ENCODE measurements at places on chromosomes 11 and 22.
A peak's percentile ranks its signal among the peaks of the same experiment; 100 is the strongest.

DNA sequence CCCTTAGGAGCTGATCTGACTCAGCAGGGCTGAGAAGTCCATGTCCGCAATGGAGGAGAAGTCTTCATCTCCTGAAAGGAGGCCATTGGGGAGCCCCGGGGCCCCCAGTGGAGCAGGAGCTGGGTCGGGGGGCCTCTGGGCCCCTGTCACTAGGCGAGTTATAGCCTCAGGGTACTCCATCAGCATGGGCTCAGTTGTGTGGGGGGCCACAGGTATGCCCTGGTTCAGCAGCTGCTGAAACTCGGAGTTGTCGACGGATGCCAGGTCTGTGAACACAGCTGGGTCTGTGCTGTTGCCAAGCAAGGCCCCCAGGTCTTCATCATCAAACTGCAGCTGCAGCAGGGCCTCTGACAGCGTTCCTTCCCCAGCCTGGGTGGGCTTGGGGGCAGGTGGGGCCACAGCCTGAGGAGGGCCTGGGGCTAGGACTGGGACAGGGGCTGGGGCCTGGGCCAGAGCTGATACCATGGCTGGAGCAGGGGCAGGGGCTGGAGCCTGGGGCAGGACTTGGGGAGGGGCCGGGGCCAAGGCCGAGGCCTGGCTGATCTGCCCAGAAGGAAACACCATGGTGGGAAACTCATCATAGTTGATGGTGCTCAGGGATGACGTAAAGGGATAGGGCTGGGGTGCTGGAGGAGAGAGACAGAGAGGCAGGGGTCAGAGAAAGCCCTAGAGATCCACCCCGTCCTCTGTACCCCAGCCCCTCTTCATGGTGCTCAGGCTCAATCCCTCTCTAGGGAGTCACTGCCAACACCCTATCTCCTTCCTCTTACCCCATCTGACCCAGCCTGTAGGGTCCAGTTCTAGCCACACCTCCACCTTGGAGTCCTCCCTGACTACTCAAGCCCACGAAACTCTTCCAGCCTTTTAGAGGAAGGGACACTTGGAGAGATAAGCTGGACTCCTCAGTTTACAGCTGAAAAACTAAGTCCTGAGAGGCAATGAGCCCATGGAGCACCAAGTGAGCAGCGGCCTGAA is 8.1 kb downstream of the RELA start:
- DNase-seq, result no peak

DNA sequence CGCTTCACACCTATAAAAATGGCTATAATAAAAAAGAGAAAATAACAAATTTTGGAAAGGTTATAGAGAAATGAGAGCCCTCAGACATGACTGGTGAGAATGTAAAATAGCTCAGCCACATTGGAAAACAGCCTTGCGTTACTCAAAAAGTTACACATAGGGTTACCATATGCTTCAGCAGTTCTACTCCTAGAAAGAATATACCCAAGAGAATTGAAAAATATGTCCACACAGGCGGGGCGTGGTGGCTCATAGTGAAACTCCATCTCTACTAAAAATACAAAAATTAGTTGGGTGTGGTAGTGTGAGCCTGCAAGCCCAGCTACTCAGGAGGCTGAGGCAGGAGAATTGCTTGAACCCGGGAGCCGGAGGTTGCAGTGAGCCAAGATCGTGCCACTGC is 7.6 kb upstream of the JHY start:
- no peak for DNase-seq

DNA sequence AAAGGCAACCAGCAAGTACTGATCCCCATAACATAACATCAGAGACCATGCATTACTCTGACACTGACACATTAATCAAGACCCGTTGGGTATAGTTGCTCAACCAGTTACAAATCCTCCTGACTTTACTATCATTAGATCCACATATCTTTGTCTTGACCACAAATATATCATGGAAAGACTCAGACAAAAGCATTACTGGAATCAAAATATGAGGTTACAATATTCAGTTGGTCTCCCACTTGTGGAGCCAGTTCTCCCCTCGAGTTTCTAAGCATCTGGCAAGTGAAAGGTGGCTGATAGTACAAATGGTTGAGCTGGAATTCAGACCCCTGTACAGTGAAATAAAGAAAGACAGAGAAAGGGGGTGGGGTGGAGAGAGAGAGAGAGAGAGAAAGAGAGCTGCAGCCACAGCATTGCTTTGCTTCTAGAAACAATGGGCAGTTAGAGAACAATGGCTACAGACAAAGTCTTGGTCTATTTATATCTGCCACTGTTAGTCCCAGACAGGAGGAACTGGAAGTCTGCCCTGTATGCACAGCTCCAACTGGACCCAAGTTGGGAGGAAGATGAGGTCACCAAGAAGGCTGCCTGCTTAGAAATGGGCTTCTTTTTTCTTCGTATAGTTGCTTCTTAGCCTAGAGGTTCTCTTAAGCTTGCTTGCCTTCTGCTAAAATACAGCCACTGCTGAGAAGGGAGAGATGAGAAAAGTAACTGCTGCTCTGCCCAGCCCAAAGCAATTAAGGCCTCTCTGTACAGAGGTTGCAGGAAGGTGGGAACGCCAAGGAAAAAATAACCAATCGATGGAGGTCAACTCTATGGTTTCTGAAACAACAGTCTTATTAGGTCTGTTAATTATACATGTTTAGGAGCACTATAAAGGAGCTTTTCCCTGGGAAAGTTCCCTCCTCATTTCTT is 85.5 kb downstream of the ETS1 start:
- DNase-seq, result no peak

- DNase-seq, result no peak
Measured at GRCh38 chr11:4881860-4882500, at the start of gene OR51T1. TSS of gene OR51T1 (plus strand) at chr11:4881900. CDS start at chr11:4881900, 0 bp downstream.

DNA sequence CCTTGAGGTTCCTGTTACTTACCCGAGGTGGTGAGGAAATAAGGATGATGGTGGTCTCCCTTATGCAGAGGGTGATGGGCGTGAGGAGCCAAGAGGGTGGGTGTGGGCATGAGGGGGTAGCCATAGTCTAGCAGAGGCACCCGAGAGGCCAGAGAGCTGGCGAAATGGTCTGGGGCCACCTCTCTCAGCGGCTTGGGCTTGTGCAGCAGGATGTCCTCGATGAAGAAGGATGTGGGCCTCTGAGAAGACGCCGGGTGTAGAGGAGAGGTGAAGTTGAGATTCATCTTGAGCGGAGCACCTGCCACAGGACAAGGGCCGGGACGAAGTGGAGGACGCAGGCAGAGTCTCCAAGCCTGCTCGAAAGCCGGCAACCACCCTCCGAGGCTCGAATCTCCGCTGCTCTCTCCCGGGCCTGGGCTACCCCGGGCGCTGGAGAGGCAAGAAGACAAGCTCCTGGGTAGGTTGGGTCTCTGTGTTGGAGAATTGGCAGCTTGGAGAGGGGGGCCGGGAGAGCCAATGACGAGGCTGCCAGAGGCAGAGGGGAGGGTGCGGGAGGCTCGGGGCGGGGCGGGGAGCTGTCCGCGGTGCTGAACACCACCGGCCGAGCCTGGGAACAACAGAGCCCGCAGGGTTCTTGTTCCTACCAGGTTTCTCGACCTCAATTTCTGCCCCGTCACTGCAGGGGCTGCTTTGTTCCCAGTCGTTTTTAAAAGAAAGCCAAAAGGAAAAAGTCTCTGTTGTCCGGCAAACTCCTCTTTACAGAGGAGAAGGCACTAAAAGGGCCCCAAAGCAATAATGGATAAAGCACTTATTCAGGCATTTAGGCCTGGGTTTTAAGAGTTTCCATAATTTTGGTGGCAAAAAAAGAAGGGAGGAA is at the start of gene BSX:
Gene BSX (minus strand): TSS at position 447 of the 877 bp plus-strand sequence. CDS start 163 bp downstream, at position 284.
- DNase-seq, result no peak

DNA sequence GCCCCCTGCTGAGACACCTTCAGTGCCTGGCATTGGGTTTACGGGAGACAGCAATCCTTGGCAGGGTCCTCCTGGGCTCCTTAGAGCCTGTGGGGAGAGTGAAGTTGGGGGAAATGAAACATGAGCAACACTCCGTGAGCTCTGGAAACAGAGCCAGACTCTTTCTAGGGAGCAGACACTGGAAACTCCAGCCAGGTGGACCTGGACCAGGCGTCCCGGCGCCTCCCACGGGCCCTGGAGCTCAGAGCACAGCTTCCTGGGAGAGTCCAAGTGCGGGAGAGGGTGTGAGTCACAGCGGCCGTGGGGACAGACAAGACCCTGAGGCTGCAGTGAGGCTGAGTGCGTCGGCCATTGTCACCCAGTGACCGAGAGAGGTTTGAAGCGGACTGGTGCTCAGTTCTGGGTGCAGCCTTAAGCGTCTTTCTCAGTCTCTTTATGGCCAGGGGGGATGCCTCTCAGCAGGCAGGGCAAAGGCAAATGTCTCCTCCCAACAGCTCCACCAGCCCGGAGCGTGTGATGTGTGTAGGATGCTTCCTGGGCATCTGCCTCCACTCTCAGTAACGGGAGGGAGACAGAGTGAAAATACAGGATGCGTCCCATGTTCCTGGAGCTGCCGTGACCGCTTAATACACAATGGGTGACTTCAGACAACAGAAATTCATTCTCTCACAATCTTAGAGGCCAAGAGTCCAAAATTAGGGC is 399.2 kb downstream of the SHANK2 start:
- no peak for DNase-seq

GRCh38 chr11:9512370-9513019 is 51.7 kb downstream of the ZNF143 start:
- DNase-seq, result no peak

DNA sequence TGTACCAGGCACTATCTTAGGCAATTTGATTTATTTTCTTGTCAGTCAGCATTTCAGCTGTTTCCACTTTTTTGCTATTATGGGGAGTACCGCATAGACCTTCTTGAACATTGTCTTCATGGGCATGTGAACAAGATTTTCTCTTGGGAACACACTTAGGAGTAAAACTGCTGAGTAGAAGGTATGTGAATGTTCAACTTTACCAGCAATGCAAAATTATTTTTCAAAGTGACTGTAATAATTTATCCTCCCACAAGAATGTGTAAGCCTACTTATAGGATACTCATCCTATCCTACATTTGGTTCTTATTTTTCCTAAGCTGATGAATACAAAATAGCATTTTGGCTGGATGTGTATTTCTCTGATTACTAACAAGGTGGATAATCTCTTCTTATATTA is 132.0 kb upstream of the NAV2 start:
- no peak for DNase-seq

GRCh38 chr11:57240757-57241156 is 3.7 kb upstream of the APLNR start:
- peak; percentile 85 for DNase-seq

- no peak for DNase-seq
Measured at GRCh38 chr11:122703541-122704272, 48.2 kb downstream of the UBASH3B start.

- DNase-seq, result peak; percentile 94
Measured at GRCh38 chr11:17699147-17700114, 19.9 kb upstream of the MYOD1 start.

GRCh38 chr11:5507933-5508305 is 1.8 kb downstream of the UBQLN3 start:
- peak; percentile 77 for DNase-seq

DNA sequence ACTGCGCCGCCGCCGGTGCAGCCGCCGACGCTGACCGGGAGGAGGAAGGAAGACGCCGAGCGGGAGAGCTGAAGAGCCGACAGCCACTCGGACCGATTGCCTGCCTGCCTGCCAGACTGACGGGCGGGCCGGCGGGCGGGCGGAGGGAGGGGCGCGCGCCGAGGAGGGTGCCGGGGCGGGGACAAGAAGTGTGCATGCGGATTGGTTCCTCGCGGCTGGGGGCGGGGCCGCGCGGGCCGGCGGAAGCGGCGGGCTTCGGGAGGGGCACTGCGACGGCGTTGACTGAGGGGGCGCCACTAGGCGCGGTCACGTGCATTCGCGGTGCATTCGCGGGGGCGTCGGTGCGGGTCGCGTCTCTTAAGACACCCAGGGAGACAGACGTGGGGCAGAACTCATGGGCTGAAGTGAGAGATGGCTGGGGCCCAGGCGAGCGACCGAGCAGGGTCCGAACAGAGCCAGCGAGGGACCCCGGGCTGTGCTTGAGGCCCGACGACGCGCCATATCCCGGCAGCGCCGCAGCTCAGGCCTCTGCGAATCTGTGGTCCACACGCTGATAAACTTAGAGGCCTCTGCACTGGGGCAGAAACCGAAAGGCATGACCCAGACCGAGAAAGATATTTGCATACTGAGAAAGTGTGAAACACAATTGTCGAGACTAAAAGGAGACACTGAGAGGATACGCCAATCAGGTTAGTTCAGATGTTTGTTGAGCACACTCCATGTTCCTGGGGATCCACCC is at the start of gene MAPK1:
Gene MAPK1 (minus strand): TSS at position 118 of the 739 bp plus-strand sequence. CDS start 205 bp downstream, outside the sequence.
- DNase-seq, result peak; percentile 95

- DNase-seq, result no peak
Measured at GRCh38 chr11:65315866-65316226, 1.2 kb downstream of the CDC42EP2 start.

DNA sequence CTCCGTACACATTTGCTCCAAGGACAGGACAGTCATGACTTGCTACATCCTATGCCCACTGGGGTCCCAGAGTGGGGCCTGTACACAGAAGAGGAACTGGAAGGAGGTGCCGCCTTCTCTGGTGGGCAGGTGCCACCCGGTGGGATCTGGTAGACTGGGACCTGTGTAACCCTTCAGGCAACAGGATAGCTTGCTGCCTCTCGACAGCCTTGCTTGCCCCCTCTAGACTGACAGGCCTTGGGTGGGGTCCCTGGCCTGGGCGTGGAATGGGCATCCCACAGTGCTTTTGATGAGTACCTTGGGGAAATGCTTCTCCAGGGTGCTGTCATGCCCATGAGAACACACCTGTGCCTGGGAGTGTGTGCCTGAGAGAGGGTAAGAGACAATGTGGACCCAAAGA is 15.8 kb downstream of the SHANK3 start:
- peak; percentile 4 for DNase-seq

DNA sequence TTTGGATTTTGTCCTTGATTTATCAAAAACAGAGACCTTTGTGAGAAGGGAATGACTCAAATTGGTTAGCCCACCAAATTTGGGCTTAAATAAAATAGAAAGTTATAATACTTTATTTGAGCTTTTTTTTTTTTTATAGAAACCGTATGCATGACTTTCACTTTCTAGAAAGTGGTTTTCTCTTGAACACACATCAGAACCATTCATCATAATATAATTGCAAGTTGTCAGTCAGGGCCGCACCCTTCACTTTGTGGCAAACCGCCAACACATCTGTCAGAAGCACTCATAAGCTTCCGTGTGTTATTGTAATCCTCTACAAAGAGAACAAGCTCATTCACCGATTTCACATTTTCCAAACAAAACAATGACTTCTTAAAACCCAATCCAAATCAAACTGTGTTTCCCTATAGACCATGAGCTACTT is 76.1 kb downstream of the SOX6 start:
- no peak for DNase-seq

DNA sequence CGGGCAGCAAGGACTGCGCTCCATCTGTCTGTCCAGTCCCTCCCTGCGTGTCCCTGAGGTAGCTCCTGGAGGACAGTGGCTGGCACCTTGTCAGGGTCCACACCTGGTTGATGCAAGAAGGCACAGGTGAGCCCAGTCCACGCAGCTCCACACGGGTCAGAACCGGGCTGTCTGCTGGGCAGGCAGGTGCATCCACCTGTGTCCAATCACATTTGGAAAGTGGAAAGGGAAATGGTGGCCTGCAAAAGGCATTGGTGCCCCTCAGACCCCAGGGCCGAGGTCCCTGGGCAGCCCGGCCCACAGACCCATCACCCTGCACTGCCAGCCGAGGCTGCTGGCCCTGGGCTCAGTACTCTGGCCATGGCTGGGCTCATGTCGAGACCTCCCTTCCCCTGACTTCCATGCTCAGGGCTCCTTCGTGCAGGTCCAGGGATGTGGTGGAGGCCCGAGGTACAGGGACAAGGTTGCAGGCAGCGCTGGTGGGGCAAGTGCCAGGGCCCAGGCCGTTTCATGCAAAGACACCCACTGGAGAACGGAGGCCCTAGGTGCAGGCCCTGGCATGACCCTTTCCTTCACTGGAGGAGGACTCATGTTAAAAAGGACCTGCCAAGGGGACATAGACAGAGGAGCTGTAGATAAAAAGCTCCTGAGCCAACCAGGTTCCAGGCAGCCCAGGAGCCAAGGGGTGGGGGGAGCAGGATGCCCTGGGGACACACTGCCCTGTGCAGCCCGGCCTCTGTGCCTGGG is 38.9 kb upstream of the TH start:
- DNase-seq, result no peak
